ENCODE measurements at places on chromosomes 6 and 20. TPM values are rescaled to one million over a fixed set of nuclear protein-coding genes. Genes with fewer than 3 reads are reported as not detected.

ZC3H12D gene
- total RNA-seq, result 0.86 TPM

RSPO4 gene
- total RNA-seq, result not detected

KATNA1 gene
- 6.1 TPM for total RNA-seq

FAM83C gene
- not detected for total RNA-seq

OR14J1 gene
- not detected for total RNA-seq

DNA sequence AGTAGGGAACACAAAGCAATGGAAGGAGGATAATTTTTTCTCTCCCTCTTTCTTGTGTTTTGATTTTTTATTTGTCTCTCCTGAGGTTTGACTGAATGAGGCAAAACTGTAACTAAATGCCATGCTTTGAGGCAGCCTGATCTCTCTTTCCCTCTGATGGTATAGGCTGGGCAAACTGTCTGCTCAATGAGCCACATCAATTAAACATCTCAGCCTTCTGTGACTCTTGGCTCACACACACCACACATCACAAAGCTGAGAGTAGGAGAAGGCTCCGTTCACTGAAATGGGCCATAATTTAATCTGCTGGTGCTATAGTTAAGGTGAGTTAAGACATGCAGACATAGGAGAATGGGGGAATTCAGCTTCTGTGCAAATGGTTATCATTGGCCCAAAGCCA, 28.1 kb upstream of the SCGN start:
- no peak for DNase-seq

DNA sequence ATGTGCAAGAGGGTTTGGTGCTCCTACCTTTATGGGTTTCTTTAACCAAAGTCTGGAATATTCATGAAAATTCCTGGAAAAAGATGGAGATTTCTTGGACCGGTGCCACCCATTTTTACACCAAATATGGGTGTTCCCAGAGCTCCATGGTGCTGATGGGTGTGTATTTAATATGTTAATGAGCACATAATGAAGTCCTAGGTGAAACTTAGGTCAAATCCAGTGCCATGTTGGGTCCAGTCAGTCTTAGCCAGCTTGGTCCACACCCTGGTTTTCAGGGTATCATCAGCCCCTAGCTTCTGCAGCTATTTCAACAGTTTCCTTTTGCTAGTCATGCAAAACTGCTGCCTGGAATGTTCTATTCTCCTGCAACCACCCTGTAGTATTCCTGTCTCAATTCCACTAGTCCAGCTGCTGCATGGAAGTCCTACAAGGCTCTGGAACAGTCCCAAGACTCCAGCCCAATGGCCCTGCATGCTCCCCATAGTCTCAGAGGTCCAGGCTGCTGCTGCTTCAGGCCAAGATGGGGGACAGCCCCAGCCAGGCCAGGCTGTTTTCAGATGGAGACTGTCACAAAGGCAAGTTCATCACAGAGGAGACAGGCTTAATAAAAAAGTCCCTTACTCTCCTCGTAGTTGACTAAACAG, 31.8 kb downstream of the CST9L start:
- no peak for DNase-seq

DNA sequence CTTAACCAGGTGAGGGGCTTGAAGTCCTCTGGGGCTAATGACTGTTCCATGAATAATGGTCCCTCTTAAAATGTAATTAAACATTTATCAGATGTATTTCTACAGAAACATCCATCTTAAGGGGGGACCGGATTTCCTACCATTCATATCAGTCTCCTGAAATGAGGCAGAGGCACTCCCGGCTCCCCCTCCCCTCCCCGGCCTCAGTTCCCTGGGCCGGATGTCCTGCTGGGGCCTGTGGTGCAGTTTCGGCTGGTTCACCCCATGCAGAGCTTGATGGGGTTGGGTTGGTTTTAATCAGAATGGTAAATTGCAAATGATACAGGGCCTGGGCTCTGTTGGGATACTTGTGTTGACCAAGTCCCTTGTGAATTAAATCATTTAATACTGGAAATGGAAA, 349.4 kb downstream of the PREX1 start:
- no peak for DNase-seq

DNA sequence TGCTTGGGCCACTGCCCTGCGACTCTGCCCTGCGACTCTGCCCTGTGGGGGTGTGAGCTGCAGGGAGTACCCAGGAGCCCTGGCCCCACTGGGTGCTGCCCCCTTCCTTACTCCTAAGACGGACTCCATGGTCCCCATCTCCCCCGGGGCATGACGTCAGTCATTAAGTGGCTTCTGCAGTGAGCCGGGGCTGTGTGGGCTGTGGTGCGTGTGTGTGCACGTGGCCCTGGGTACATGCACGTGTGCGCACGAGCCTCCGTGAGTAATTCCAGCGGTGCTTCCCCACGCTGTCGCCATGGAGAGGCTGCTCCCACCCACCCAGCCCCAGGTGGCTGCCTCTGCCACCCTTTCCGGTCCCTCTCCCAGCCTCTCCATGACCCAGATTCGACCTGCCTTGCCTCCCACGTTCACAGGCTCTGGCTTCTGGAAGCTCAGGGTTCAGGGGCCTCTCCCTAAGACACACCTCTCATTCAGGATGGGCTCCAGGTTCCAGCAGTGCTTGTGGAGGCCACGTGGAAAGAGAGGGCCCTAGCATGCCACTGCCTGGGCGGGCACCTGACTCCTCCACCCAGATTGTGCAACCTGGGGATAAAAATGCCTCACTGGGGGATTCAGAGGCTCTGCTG, 88.3 kb downstream of the DLGAP4 start:
- DNase-seq, result no peak

DNA sequence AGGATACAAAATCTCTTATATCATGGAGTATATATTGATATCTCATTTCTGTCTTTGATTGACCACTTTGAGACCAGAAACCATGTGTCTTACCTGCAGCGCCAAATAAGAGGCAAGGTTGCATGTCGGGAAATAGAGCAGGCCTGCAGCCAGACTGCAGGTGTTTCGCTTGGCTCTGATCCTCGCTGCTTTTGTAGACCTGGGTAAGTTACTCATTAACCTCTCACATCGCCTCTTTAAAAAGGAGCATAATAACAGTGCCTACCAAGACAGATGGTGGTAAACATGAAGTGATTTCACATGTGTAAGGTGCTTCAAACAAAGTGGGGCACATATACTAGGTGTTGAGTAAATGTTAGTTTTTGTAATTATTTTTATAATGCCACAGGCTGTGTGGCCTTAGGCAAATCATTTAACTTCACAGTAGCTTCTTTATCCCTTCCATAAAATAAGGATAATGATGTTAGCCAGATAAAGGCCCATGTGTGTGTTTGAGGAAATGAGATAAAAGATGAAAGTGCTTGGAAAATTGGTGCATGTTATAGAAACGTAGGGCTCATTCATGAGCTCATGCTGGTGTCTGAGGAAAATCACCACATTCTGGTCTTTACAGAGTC, 248.8 kb upstream of the MAP3K7 start:
- no peak for DNase-seq

GRCh38 chr6:116649129-116649528, 19.4 kb downstream of the ZUP1 start:
- DNase-seq, result no peak

GRCh38 chr6:63426844-63427243, 107.1 kb upstream of the LGSN start:
- DNase-seq, result no peak

All from left lobe of liver (tissue), 2 donors.